Stimulated activated CD8-positive, alpha-beta memory T cell treated with anti-CD3 and anti-CD28 coated beads, Interleukin-15, amount 100 ng/mL, for 48 hours (primary cell): ENCODE measurements at places on chromosomes 1 and 21.

GRCh38 chr21:27595716-27596115 lies 628.8 kb upstream of the ADAMTS5 start:
- no peak for DNase-seq

GRCh38 chr1:36342426-36343185 lies 19.2 kb upstream of the EVA1B start:
- no peak for DNase-seq

DNA sequence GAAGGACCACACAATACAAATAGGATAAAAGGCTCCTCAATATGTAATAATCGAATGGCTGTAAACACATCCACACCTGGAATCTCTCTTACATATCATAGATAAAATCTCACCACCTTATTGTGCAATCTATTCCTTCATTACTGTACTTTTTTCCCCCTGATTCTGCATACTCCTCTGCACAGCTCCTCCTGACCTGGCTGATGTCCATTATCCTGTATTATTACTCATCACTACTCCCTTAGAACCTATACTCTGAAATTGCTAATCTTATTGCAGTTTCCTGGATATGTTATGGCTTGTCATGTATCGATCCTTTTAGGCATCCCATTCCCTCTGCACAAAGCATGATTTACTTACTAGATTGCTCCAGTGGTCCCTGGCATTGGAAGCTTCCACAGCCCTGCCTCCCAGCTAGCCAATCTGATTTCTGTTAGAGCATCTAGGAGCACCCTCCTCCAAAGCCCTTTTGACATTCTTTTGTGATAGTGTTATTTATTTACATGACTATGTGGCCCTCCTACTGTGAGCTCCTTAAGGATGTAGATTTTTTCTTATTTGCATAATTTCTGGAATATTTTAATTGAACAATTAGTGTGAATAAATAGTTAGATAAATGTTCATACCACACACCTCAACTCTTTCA lies 24.2 kb upstream of the PHGDH start:
- no peak for DNase-seq

GRCh38 chr1:74586253-74586897 lies 74.0 kb upstream of the LRRC53 start:
- no peak for DNase-seq

DNA sequence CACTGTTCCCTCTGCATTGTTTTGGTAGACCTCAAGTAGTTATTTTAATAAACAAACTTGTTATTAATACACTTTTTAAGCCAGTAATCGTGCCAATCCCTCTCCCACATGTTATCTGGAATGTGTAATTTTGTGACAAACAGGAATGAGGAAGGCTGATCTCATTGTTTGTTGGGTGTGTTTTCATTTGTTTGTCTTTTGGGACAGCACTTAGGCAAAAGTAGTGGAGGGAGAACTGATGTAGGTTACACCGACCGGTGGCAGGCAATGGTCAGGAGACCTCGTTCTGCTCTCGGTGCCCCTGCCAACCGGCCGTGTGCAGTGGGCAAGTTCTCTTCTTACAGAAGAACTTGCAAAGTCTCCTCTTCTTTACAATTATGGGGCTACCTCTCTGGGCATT lies 99.8 kb downstream of the HUNK start:
- DNase-seq: no peak

- no peak for DNase-seq
Observed at GRCh38 chr1:69373520-69373919, 194.2 kb upstream of the LRRC7 start.
